ENCODE measurements at places on chromosomes 5 and 9.

DNA sequence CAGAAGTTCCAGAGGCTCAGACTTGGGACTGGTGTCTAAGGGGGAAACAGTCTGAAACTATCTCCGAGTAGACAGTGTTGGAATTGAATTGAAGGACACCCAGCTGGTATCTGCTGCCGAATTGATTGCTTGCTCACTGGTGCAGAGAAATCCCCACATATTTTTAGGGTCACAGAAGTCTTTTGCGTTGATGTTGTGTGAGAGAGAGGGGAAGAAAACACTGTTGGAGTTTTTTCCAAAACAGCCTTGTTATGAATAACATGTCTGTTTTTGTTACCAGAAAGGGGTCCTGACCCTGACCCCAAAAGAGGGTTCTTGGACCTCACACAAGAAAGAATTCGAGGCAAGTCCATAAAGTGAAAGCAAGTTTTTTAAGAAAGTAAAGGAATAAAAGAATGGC lies 81.3 kb downstream of the ALDH7A1 start:
- DNase-seq: no peak

DNA sequence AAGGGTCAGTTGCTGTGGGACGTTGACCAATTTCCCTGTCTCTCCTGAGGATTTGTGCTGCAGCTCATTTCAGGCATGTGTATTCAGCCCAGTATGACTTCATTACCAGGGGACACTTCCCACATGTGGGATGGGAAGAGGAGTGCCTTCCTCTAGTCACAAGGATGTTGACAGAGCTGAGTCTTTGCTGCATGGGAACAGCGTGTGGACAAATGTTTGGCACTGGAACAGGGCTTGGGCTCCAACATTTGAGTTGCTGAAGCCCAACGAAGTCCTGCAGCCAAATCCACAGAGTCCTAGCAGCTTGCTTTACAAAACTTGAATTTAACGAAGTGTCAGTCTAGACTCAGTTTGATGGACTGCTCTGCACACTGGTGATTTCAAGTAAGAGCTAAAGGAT lies 283.2 kb downstream of the SH3GL2 start:
- no peak for DNase-seq

DNA sequence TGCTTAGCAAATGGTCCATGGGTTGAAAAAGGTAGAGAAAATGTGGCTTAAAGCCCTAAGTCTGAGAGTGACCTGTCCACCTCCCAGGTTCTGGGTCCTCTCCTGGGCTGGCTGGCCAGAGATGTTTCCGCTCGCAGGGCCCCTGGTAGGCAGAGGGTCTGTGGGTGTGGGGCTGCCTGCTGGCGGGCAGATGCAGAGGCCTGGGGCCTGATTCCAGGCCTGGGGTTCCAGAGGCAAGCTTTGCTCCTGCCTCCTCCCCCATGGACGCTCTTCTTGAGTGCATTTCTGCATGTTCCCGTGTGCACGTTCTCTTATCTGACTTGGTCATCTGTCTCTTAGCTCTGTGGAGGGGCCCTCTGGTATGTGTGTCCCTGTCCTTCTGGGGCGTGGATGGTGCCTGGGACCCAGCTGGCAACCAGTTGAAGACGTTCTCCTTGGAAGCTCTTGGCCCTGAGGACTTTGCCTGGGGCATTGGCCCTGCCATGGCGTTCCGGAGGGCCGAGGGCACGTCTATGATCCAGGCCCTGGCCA lies 3.8 kb downstream of the MIGA2 start:
- DNase-seq: no peak

DNA sequence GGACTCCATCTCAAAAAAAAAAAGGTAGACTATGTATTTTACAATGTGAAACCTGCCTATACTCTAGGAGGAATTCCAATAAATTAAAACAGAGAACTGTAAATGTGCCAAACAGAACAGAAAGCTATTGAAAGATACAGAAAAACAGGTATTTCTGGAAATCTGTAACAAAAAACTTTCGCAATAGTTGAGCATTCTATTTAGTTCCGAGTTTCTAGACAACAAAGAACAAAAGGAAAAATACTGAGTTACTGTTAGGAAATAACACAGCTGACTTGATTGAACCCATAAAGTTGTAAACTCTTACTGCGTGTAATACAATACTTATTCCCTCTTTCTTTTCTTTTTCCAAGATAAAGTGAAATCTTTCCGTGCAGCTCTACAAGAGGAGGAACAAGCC lies 18.6 kb downstream of the DIMT1 start:
- no peak for DNase-seq

DNA sequence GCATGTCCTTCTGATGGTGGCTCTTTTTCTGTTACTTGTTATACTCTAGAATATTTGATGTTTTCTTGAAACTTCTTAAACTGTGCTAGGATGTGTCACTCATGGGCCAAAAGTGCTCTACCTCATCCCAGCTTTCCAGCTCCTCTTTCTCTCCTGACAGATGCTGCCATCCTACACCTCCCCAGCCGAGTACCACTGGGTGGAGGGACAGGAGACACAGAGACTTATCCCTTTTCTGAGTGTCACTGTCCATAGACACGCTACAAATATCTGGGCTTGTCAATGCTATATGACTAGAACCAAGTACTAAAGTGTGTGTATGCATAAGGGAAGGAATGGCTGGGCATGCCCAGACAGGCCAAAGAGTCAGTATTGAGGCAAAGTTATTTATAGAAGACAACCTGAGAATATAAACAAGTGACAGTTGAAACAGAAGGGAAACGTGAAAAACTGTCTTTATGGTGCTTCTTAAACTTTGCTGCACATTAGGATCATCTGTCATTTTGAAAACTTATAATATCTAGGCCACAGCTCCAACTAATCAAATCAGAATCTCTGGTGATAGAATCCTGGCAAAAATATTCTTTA lies 188.0 kb downstream of the CARTPT start:
- DNase-seq: no peak

- no peak for DNase-seq
These were observed 112.5 kb upstream of the SLC44A1 start for GRCh38 chr9:105131981-105132380.

DNA sequence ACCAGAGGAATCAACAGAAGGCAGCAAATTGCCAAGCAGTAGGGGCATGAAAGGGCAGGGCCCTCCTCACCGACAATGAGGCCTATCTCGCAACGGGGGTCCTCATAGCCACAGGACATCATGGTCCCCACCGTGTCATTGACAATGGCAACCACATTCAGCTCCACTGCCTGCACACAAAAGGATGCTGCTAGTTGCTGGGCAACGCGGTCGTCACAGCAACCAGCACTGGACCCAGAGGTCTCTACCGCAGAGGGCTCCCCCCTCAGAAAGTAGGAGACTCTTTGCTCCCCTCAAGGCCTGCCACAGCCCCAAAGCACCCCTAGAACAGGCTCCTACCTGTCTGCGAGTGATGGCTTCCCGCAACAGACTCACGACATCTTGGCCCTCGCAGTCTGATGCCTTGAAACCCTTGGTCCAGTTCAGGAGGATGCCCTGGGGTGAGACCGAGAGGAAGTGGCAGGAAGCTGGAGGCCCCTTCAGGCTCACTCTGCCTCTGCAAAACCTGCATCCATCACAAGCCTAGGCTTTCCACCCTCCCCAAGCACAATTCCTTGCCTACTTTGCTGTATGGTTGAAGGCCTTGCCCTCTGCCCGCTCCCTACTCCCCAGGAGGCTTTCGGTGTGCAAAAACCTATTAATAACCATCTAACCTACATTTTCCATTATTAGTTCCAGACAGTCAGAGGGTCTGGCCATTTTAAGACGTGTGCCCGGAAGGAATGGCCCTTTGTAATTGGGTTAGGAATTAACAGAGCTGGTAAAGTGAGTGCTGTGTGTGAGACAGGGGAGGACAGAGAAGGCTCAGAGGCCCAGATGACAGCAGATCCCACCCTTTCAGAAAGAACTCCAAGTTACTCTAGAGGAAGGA lies 15.2 kb downstream of the HK3 start:
- no peak for DNase-seq

- DNase-seq: no peak
These were observed 22.3 kb upstream of the GABRP start for GRCh38 chr5:170761048-170761707.
